Amniotic epithelial cell (primary cell): ENCODE measurements at places on chromosomes 1 and 21.

- DNase-seq: peak; percentile 67
Measured at GRCh38 chr1:152461544-152461943, 47.5 kb upstream of the CRNN start.

- peak; percentile 33 for DNase-seq
Measured at GRCh38 chr1:169886422-169886821, 7.3 kb downstream of the SCYL3 start.

- DNase-seq: peak; percentile 78
Measured at GRCh38 chr1:85571828-85572227, 8.7 kb upstream of the CCN1 start.

DNA sequence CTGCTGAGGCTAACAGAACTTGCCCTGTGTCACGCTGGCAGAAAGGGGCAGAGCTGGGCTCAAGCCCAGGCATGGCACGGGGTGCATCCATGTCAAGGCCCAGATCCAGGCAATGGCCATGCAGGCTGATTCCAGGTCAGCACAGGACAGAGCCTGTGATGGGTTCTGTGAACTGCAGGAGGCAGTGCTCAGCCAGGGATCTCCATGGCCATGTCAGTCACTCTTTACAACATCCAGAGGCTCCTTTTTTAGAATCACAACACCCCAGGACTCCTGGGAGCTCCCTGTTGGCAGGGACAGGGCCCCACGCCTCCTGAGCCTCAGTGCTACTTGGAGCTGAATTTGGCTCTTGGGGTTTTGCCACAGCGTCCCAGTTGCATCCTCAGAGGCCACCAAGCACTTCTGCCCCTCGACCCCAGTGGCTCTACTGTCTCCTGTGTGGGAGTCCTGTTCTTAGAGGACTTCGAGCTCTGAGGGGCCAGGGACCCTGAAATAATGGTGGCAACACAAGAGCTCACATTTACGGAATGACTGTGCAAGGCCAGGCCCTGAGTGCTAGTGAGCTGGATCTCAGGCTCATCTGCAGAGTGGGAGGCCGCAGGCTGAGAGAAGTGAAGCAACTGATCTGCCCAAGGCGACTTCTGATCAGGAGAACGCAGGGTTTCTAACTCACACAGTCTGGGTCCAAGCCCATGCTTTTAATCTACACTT is 211.5 kb downstream of the TRABD2B start:
- peak; percentile 15 for DNase-seq

GRCh38 chr21:35100349-35100811 is 51.3 kb upstream of the RUNX1 start:
- peak; percentile 27 for DNase-seq

DNA sequence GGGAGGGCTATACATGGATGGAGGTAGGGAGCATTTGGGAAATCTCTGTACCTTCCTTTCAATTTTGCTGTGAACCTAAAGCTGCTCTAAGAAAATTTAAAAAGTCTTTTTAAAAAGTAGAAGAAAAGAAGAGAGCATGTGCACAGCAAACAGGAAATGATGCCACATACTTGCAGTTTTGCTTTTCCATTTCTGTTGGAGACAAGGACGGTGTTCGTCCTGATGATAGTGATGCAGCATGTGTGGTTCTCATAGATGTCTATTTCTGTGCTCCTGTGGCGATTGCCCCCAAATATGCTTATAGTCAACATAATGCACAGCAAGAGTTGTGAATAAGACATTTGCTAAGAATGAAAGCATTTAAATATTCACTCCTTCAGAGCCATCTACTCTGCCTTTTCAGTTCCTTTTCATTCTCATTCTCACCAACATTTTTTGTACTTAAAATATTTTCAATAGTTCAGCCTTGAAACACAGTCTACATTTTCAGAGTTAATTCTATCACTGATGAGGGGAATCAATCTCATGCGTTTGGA is 66.6 kb downstream of the LRRC8C start:
- DNase-seq: no peak

DNA sequence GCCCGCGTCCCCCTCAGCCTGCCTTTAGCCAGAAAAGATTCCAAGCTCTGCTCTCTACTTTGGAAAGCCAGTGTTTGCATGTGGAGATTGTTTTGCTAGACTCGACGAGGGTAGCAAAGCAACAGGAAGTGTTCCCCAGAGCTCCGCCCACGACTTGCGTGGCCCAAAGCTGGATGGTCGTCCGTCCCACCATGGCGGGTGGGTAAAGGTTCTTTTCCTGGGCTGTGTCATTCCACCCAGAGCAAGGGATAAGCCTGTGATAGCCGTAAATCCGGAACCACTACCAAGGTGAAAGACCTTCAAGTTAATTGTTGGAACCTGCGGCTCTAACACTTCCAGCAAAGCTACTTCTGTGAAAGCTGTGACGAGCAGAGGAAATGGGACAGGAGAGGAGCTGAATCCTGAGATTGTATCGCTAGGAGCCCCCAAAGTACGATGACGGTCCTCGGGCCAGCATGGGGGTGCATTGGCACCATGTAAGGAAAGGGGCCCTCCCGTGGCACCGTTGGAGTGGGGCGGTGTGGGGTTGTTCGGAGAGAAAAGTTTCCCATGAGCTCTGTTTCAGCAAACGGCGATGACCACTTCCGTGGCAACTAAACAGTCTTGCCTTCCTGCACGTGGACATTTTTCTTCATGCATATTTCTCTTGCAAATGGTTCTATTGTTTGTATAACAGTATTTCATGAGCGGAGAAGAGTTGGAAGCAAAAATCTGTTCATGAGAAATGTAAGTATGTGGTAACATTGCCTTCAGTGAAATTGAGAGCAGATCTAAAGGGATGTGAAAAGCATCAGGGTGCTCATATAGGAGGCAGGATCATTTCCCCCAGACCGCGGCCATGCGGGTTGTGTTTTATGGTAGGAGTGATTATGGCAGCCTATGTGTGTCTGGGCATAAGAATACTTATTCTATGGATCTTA is 8.4 kb downstream of the MX2 start:
- no peak for DNase-seq

DNA sequence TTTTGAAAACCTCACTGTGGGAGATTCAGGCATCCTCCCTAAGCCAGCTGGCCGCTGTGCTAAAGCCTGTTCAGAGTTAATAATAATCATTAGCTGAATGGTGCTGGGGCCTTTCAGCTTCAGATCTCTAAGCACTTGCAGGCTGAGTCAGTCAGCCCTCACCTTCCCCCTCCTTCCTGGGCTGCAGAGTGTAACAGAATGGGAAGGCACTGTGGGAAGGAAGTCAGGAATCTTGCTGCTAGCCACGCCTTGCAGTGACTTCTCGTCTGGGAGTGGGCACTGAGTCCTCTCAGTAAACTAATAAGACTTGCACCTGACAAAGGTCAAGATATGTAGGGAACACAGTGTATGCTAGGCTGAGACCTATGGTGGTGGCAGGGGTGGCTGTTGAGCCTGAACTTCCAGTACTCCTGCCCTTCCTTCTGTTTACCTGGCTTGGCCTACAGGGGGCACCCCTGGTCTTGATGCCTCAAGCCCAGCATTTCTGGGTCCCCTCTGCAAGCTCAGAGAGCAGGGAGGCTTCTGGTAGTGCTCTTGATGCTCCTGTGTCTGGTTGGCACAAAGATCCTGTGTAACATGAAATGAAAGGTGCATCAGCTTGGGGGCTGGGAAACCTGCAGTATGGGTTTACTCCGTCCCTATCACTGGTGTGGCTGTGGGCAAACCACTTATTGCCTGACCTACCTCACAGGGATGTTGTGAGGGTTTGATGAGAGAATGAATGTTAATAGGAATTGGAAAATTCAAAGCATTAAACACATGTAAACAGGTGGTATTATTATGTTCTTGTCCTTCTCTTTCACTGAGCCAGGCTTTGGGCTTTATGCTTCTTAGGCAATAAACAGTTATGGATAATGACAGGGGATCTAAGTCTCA is 6.0 kb downstream of the CYB561D1 start:
- peak; percentile 46 for DNase-seq

- DNase-seq: no peak
Measured at GRCh38 chr1:23872421-23872820, 4.3 kb upstream of the FUCA1 start.

DNA sequence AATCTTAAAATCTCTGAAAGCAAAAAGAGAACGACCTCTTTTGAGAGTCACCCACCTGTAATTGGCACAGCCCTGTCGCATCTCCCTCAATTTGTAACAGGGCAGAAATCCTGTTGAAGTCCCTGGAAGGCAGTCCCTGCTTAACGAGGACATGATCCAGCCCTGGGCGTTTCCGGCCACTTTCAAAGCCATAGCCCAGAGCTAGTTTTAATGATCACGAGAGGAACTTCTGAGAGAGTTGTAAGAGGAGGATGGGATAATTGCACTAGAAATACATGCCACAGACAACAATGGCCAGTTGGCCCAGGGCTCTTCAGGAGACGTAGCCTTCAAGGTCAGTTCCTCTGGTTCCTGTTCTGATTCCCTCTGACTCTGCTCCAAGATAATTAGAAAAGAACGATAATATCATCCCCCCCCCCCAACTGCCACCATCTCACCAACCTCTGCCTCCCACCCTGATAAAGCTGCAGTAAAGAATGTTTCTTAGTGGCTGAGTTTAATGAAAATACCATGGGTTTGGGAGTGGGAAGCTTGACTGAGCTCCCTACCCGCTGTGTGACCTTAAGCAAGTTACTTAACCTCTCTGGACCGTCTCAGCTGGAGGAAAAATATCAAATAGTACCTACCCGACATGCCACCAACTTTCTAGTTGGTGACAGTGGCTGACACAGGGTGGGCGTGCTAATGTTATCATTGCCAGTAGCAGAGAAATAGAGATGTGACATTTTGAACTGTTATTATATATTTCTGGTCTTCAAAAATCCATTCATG is 140.0 kb downstream of the OMA1 start:
- DNase-seq: no peak

GRCh38 chr1:154344977-154345837 is 19.9 kb downstream of the ATP8B2 start:
- peak; percentile 48 for DNase-seq

DNA sequence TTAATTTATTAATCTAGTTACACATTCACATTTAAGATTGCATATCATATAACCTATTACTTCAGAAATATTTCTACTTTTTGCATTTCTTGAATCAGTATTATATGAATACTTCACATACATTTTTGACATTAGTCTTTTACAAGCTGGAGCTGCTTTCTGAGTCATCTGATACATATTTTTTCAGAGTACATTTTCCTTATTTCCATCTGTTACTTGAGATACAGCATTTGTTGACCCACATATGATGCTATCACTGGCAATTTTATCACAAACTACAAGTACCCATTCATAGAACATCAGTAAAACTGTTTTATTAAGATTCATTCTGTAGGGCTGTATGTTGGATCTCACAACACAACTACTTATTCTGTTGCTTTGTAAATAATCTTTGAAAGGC is 367.2 kb upstream of the ST6GALNAC5 start:
- DNase-seq: no peak

GRCh38 chr1:201134405-201134804 is 7.4 kb upstream of the ASCL5 start:
- DNase-seq: no peak

DNA sequence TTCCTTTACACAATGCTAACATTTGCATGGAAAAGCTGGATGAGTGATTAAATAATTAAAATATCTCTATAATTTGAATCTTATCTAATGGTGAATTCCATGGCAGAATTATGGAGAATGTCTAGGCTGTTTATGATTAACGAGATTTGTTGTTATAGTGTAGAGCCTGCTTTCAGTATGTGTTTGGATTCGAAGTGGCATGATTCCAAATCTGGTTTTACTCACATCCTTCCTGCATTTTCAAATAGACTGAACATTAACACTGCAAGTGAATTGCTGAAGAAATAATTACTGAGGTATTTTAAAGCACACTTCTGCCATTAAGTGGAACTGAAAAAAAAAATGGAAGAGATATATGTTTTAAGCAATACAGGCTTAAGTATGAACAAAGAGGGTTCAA is 5.1 kb upstream of the NEK7 start:
- peak; percentile 51 for DNase-seq

- DNase-seq: no peak
Measured at GRCh38 chr1:67317803-67318202, 10.1 kb downstream of the IL12RB2 start.

DNA sequence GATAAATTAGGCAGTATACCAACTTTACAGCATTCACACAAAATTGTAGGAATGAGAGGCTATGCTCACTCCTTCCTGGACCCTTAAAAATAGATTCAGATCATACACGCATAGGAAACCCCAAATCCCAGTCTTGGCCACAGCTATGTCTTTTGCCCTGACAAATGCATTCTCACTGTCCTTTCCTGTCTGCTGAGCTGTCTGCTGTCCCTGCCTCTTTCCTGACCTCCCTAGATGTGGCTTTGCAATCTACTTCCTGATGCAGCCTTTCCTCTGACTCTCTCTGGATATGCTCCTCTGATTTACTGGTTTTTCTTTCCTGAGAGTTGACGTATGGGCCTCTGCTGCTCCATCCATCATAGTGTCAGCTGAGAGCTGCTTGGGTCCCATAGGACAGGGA is 59.8 kb upstream of the SLC35F3 start:
- no peak for DNase-seq

DNA sequence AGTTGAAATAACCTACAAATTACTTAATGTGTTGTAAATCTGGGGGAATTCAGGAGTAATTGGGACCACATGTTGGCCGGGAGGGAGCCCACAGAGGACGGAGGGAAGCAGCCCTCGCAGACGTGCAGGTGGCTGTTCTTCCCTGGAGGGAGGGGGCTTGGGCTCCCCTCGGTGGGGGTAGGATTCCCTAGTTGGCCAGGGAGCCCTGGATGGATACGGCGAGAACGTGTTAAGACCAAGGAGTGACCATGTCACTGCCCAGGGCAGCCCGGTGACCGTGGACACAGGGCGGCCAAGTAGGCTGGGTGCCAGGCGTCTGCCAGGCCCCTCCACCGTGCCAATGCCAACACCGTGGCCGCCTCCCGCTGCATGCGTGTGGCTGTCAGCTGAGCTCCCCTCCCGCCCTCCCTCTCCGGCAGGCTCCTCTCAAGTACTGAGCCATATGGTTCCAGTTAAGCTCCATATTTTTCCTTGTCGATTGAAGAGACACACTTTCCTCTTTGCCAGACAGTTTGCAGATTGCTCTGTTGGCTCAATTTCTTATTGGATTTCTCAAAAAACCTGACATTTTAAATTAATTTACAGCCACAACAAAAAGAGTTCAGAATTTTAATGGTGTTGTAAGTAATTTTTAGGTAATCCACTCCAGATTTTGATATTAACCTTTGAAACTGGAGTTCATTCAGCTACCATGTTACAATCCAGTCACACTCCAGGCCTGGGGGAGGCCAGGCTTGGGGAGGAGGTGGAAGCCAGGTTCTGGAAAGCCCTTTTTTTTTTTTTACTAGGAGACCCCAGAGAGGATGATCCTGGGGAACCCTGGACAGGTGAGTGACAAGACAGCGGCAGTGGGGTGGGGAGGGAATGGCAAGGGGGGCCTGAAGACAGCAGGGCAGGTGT is 71.2 kb downstream of the CASZ1 start:
- no peak for DNase-seq

DNA sequence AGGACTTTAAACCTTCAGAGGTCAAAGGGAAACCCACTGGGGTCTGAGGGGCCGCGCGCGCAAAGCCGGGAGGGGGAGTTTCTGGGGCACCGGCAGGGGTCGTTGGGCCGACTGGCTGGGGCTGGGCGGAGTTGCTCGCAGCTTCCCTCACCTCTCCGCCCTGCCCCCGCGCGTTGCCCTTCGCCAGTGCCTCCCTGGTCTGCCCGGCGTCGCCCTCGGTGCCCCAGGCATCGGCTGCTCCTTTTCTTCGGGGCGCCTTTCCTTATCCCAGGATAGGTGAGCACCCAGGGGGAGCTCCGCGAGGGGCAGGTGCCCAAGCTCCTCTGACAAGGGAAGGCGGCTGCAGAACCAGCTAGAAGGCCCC is 390 bp upstream of the NGF start:
- DNase-seq: no peak
